ENCODE measurements at places on chromosomes 2 and 18. TPM values are rescaled to one million over a fixed set of nuclear protein-coding genes. Genes with fewer than 3 reads are reported as not detected.

The SDC1 gene
- total RNA-seq: 11.8 TPM

The CELF4 gene
- not detected for total RNA-seq

GRCh38 chr2:110729106-110729505 lies 3.3 kb upstream of the ACOXL start:
- no peak overlapping the region for H3K27ac ChIP-seq
- H3K4me1 ChIP-seq: no peaks in the 10 kb centered on the region
- DNase-seq: no peak

The HOXD12 gene
- not detected for total RNA-seq

The IL36RN gene
- total RNA-seq: not detected

DNA sequence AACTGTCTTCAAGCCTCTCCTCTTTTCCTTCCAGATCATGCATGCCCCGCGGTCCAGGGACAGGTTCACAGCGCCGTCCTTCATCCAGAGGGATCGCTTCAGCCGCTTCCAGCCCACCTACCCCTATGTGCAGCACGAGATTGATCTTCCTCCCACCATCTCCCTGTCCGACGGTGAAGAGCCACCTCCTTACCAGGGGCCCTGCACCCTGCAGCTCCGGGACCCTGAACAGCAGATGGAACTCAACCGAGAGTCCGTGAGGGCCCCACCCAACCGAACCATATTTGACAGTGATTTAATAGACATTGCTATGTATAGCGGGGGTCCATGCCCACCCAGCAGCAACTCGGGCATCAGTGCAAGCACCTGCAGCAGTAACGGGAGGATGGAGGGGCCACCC lies 81.3 kb downstream of the FAM210A start:
- no peaks in the 10 kb centered on the region for H3K36me3 ChIP-seq
- H3K27ac ChIP-seq: no peak overlapping the region
- no peaks in the 10 kb centered on the region for H3K4me1 ChIP-seq
- no peak overlapping the region for H3K4me3 ChIP-seq
- peaks cover 17% of the 10 kb centered on the region for H3K27me3 ChIP-seq

The AOX1 gene
- total RNA-seq: 76.4 TPM

DNA sequence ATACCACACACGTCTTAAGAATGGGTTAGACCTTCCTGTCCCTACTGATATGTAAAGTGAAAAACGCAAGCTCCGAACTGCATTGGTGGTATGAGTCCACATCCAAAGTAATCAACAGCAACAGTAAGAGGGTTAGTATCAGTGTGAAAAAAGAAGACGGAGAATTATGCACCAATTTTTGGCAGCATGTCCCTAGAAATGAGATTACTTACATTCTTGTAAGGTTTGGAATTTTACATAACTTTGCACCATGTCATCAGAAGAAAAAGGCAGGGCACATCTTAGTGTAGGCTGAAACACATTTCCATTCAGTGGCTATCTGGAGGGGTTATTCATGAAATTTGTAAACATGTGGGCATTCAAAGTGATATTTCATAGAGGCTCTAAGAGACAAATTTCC lies 88.2 kb downstream of the LONRF2 start:
- peaks cover 6% of the 10 kb centered on the region for H3K4me1 ChIP-seq
- H3K4me3 ChIP-seq: no peak overlapping the region
- no peaks in the 10 kb centered on the region for H3K27me3 ChIP-seq
- DNase-seq: no peak
- no peak overlapping the region for H3K27ac ChIP-seq

GRCh38 chr2:43008388-43008787 lies 216.0 kb upstream of the HAAO start:
- H3K4me1 ChIP-seq: no peaks in the 10 kb centered on the region
- no peak overlapping the region for H3K4me3 ChIP-seq
- H3K36me3 ChIP-seq: no peaks in the 10 kb centered on the region
- DNase-seq: peak; percentile 9

The LRP1B gene
- total RNA-seq: not detected

The PXDN gene
- total RNA-seq: 324 TPM

The ACVR1C gene
- 0.36 TPM for total RNA-seq

The HSPE1 gene
- 23.5 TPM for total RNA-seq

GRCh38 chr2:143468341-143468888 lies 339.2 kb downstream of the ARHGAP15 start:
- H3K4me1 ChIP-seq: peaks cover 9% of the 10 kb centered on the region
- H3K27ac ChIP-seq: no peak overlapping the region
- no peak overlapping the region for H3K4me3 ChIP-seq

GRCh38 chr18:63263444-63263843 lies 56.1 kb downstream of the BCL2 start:
- no peaks in the 10 kb centered on the region for H3K27me3 ChIP-seq
- no peaks in the 10 kb centered on the region for H3K36me3 ChIP-seq
- H3K27ac ChIP-seq: no peak overlapping the region
- no peaks in the 10 kb centered on the region for H3K4me1 ChIP-seq

GRCh38 chr2:207357216-207357615 lies 172.5 kb upstream of the CREB1 start:
- H3K36me3 ChIP-seq: no peaks in the 10 kb centered on the region
- H3K27ac ChIP-seq: no peak overlapping the region
- no peaks in the 10 kb centered on the region for H3K4me1 ChIP-seq
- H3K27me3 ChIP-seq: no peaks in the 10 kb centered on the region
